ENCODE measurements at places on chromosomes 7 and 10.

GRCh38 chr7:15475808-15476530 is 85.8 kb downstream of the AGMO start:
- no peak for DNase-seq

GRCh38 chr10:72455889-72456595 is 101.3 kb upstream of the DNAJB12 start:
- no peak for DNase-seq

- DNase-seq: no peak
These were observed 25.5 kb downstream of the ZNF713 start for GRCh38 chr7:55912748-55913158.

DNA sequence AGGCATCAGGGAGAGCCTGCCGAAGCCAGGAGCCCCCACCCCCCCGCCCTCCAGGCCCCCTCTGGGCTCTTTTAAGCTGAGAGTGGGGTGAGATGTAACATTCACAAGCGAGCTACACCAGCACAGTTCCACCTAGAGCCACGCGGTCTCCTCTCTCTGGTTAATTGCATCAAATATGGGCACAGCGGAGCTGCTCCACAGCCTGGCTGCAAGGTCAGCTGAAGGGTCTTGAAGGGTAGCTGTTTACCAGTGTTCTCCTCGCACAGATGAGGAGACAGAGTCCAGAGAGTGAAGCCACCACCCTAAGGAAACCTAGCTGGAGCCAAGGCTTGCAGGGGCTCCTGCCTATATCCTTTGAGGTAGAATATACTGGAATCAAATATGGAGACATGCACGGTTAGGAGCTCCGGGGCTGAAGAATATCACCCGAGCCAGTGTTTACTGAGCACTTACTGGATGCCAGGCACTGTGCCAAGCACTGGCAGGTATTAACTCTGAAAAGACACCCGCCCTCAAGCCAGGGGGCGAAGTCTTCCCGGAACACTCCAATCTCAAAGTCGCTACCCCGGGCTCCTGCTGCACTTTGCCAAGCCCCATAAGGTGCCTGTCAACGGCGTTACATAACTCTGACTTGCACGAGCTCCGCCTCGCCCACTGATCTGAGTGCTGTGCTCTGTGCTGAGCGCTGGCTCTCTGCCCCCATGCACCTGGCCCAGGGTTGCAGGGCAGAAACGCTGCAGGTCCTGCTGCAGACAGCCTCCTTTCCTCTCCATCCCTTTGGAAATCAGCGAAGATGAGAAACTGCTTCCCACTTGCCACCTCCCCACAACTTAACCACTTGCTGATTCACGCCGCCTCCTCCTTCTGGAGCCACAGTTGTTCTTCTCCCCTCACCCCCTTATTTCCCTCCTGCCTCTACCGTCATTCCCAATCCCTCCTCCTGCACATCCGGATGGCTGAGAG is 5.4 kb downstream of the CHST15 start:
- peak; percentile 55 for DNase-seq

- no peak for DNase-seq
These were observed 67.2 kb downstream of the RAMP3 start for GRCh38 chr7:45224832-45225231.

GRCh38 chr7:90222811-90223725 is 11.5 kb downstream of the STEAP2 start:
- no peak for DNase-seq

- no peak for DNase-seq
These were observed 60.3 kb downstream of the PRKAR2B start for GRCh38 chr7:107104801-107105200.

DNA sequence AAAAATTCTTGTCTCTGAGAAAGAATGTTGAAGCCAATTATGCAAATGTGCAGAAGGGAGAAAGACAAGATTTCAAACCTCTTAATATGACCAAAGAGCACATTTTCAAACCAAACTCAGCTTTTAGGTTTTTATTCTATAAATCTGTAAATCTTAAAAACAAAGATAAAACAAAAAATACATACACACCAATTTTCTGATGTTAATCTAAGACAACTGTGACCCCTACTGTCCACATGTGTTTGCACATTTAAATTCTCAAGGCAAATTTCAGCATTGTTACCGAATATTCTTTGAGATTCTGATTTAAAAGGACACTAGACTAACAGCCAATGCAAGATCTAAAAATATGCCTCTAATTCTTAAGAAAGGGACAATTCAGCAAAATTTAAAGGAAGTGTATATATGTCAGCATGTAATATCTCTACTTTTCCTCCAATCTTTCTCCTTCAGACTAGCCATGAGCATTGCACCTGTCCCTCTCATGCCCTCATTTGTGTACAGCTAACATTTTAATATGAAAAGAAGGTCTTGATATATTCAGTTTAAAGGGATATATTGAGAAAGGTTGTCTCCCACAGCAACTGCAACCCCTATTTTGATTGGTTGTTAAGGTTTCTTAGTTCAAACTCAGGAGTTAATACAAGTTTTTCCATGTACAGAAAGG is 417.9 kb downstream of the IPMK start:
- DNase-seq: no peak

- DNase-seq: no peak
These were observed 176.6 kb downstream of the SEMA3D start for GRCh38 chr7:85010306-85010705.

DNA sequence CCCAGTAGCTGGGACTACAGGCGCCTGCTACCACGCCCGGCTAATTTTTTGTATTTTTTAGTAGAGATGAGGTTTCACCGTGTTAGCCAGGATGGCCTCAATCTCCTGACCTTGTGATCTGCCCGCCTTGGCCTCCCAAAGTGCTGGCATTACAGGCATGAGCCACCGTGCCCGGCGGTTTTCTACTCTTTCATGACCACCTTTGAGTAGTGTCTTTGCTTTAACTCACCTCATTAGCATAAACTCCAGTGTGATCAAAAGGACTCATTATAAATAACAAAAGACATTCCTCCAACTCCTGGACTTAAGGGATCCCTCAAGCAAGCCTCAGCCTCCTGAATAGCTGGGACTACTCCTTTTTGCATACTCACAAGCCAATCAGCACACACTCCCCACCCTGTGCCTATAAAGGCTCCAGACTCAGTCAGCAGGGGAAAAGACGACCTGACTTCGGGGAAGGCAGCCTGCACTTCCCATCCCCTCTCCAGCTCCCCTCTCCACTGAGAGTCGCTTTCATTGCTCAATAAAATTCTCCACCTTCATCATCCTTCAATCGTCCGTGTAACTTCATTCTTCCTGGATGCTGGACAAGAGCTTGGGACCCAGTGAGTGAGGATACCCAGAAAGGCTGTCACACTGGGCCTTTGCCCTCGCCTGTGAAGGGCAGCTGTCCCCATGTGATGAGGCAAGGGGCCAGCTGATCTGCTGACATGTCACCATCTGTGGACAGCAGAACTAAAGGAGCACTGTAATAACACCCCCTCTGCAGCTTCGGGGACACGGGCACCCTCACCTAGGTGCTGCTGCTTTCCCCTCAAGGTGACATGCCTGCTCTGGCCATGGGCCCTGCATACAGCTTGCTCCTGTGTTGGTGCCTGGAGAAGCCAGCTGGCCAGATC is 35.0 kb upstream of the EIF4H start:
- DNase-seq: no peak

DNA sequence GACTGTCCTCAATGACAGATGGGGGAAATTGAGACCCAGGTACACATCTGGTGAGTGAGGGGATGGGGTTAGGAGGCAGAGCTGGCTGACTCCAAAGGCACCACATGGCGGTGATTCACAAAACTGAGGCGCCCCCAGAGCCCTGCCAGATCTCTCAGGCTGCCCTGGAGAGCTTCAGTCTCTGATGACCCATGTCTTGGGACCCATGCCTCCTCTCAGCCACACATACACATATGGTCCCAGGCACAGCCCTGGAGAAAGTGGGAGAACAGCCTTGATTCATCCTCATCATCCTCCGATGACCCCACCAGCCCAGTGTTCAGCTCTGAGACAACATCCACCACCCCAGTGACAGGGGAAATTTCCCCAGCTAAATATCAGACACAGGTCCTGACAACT is 426.0 kb downstream of the RPS24 start:
- DNase-seq: no peak

DNA sequence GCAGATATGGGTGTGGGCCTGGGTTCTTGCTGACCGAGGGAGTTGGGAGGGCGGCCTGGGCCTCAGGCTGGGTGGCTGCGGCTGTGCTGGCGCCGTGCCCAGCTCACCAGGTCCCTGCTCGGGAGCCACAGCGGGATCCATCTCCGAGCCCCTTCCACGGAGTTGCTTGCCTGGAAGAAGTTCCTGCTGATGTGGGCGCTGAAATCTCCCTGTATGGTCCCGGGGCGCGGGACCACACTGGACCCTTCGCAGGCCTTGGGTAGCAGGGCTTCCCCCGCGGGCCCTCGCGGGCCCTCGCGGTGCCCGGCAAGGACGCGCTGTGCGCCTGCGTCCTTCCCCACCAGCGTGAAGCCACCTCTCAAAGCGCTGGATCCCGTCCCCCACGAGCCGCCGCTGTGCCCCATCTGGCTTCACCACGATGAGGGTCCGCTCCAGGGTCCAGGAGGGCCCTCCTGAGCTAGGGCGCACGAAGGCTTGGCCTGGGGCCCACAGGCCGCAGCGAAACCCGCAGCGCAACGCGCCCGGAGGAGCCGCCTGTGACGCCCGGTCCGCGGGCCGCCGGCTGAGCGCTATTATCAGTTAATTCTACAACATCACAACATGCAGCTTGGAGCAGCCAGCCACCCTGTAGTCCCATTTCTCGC is 31.5 kb downstream of the RAB19 start:
- DNase-seq: no peak

GRCh38 chr10:63633677-63634487 is 112.7 kb downstream of the REEP3 start:
- DNase-seq: peak; percentile 58

GRCh38 chr10:129307141-129307540 is 159.9 kb upstream of the MGMT start:
- no peak for DNase-seq

GRCh38 chr7:121832347-121832746 is 40.6 kb upstream of the PTPRZ1 start:
- peak; percentile 37 for DNase-seq

DNA sequence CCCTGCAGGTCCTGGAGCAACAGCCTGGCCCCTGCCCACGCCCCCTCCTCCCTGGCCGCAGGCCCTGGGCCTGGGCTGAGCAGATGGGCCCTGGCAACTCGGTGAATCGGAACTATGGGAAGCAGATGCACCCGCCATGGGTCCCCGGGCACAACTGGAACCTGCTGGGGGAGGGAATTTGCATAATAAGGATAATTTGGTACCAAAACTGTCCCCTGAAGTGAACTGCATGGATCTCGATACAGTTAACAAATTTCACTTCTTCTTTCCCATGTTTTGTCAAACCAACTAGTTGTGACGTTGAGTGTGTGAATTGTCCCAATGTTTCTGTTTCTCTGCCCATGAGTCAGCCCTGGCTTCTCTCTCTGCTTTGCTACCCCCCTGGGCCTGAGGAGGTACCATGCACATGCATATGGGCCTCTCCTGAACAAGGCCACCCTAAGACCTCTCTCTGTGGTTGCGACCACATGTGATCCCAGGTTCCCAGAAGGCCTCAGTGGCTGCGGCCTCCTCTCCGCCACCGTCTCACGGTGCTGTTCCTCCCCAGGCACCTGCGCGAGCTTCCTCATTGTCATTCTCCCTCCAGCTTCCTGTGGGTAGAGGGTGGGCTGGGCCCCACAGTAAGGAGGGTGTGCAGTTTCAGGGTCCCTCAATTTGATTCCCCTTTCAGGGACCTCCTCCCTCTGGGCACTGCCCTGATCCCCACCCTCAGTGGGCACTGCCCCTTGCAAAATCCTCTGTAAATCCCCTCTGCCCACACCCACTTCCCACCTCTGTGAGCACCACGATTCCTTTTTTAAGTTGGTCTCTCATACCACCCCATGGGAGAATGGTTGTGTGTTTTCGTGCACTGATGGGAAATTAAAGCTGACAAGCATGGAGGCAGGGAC is 40.0 kb downstream of the FIGNL1 start:
- no peak for DNase-seq

DNA sequence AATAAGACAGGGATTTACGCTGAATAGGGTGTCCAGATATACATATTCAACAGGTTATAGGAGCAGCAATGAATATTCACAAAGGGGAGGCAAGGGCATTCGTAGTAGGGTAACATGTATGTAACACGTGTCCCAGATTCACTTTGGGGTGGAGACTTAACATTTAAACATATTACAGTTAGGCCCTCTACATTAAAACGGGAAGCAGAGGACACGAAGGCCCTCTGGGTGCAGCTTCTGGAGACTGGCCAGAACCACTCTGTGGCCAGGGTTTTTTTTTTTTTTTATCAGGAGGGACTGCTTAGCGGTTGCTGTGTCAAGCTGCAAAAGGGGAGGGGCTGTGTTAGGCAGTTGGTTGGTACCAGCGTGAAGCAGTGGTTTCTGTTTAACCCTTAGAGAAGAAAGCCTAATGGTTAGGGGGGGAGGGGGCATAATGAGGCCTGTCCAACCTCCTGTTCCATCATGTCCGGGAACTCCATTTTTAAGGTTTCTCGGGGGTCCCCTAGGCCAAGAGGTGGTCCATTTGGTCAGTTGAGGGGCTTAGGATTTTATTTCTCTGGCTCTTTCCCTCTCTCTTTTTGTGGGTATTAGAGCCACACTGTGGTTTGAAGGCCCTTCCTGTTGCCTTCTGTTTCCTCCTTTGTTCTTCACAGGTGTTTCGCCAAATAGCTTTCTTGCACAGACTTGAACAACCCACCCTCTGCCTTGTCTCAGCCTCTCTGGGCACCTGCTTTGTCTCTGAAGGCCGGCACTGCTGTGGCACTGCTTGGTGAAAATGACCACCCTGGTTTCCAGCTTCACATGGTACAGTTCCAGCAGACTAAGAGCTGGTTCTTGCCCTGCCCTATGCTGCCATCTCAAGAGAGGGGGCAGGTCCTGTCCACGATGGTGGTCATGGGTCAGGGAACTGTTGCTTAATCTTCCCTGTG is 26.4 kb downstream of the PRF1 start:
- DNase-seq: no peak

GRCh38 chr7:100148225-100148558 is 526 bp upstream of the LAMTOR4 start:
- no peak for DNase-seq

DNA sequence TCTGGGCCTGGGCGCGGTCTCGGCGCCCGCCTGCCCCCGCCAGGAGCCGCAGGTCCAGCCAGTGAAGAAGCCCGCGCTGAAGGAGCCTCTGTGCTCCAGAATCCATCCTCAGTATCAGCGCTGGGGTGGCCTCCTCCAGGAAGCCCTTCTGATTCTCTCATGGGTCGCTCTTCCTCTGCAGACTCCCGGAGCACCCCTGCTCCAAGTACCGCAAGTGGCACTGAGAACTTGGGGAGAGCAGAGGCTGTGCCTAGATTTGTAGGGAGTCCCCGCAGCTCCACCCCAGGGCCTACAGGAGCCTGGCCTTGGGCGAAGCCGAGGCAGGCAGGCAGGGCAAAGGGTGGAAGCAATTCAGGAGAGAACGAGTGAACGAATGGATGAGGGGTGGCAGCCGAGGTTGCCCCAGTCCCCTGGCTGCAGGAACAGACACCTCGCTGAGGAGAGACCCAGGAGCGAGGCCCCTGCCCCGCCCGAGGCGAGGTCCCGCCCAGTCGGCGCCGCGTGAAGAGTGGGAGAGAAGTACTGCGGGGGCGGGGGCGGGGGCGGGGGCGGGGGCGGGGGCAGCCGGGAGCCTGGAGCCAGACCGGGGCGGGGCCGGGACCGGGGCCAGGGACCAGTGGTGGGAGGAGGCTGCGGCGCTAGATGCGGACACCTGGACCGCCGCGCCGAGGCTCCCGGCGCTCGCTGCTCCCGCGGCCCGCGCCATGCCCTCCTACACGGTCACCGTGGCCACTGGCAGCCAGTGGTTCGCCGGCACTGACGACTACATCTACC is at the start of gene ALOX5:
ALOX5 (plus strand) TSS at position 641 of the 774 bp plus-strand sequence; CDS start at position 705, 64 bp downstream.
- peak; percentile 6 for DNase-seq

Measured in NCI-H2081 (cell line).